ENCODE measurements at places on chromosomes 13 and 19.

GRCh38 chr13:40283666-40284065 lies 382.8 kb downstream of the FOXO1 start:
- no peak for DNase-seq

DNA sequence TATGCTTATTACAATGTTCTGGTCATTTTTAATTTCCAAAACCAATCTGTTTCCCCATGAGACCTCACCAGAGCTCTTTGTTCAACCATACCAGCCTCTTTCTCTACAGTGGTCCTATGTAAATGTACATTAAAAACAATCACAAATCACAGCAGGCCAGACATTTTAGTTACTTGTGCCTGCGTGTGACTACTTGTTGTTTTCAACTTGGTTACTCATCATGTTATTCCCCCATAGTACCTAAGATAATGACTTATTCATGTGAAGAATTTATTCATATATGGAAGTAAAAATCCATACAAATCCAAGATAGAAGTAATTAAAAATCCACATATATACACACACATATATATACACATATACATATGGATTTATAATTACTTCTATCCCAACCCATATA lies 379.6 kb downstream of the SLITRK6 start:
- DNase-seq = no peak

DNA sequence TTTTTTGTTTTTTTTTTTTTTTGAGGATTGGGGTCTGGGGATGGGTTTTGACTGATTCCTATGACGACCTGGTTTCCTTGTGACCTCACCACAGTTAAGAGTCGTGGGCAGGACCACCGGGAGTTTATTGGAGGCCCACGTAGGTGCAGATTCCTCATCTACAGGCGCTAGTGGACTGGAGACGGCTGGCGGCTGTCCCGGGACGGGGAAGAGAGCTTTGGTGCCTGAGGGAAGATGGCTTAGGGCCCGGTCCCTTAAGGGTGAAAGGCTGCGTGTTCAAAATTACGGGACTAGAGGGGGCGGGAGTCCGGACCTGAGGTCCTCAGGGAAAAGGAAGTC lies 682 bp upstream of the TEAD2 start:
- no peak for DNase-seq

DNA sequence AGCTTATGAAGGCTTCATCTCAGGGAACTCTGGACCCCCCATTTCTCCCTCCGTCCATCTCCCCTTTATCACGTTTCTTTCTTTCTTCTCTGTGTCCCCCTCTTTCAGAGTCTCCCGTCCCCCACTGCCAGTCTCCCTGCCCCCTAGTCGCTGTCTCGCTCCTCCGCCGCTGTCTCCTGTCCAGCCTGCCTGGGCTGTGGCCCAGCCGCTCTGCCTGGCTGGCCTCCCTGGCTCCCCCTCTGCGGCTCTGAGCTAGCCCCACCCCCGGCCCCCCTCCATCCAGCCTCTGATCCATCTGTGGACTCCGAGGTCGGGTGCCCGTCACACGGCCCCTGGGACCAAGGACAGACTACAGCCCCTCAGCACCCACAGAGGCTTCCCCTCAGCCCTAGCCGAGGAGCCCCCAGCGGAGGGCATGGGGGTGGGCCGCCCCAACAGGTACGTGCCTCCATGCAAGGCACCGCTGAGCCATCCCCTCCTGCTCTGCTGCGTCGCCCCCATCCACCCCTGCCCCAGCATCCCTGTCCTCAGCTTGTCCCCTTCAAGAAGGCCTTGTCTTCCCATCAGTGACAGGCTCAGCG lies 1.1 kb upstream of the KCNJ14 start:
- DNase-seq = no peak
